ENCODE measurements at places on chromosomes 13 and 19. TPM values are rescaled to one million over a fixed set of nuclear protein-coding genes. Genes with fewer than 3 reads are reported as not detected.

The COL4A1 gene
- 218 TPM for total RNA-seq

- peak overlapping the region; percentile 39 for H3K4me3 ChIP-seq
- DNase-seq: no peak
- H3K4me1 ChIP-seq: peaks cover 5% of the 10 kb centered on the region
- no peaks in the 10 kb centered on the region for H3K27me3 ChIP-seq
Measured at GRCh38 chr19:38975861-38976271, 324 bp upstream of the FBXO17 start.

GRCh38 chr19:1985588-1986356 lies 29.7 kb downstream of the BTBD2 start:
- H3K27ac ChIP-seq: no peak overlapping the region
- H3K4me1 ChIP-seq: no peaks in the 10 kb centered on the region
- no peak overlapping the region for H3K4me3 ChIP-seq

The ZNF160 gene
- total RNA-seq: 38.2 TPM

DNA sequence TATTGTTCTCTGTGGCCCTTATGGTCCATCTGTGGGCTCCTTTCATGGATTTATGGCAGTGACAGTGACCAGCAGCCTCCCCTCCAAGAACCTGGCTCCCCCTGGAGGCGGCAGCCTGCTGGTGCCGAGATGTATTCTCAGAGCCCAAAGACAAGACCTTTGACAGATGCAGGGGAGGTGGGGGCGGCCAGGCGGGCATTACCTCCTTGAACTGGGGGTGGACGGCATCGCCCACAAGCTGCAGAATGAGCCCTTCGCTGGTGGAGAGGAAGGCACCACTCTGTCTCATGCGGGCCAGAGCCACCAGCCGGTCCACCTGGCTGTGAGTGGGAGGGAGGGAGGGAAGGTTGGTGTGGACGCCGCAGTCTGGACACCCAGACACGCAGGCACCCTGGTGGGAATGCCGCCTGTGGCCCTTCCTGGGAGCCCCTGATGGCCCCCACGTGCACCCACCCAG lies 6.6 kb downstream of the ISOC2 start:
- H3K4me1 ChIP-seq: peaks cover 3% of the 10 kb centered on the region
- H3K27ac ChIP-seq: no peak overlapping the region
- H3K4me3 ChIP-seq: no peak overlapping the region

The SPC24 gene
- 1.7 TPM for total RNA-seq

DNA sequence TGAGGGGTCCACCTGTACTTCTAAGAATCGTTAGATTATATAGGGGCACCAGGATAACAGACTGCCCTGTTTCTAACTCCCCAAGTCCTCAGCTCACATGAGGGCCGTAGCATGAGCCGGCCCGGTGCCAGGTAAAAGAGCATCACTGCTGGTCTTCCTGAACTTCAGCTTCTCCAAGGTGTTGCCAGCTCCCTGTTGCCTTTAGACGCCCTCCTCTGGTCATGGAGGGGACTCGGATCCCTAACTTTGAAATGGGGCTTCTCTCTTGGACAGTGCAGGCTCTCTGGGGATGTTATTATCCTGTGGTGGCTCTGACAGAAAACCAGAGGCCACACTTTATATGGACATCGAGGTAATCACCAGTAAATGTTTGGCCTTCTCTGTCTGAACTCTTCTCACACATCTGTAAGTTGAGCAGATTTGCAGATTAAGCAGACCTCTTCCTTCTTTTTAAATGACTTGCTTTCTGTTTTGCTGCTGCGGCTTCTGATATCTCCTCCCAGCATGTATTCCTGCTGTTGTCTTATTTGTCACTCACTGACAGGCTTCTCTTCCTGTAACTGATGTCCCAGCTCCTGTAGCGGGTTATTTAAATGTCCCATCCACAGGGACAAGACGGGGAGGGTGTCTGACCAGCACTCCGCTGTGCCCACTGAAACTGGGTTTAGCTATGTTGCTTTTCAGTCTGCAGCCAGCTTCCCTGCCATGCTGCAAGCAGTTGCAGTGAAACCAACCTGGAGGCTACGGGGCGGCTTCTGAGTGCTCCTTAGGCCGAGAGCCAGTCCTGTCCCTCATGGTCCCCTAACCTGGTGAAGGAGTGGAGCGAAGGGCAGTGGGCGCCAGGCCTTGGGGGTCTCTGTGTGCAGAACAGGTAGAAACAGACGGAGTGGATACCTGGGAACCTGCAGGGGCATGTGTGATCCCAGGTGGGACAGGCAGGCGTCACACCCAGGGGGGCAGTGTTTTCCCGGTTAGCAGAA lies 39.2 kb downstream of the TSSK6 start:
- H3K36me3 ChIP-seq: peaks cover 11% of the 10 kb centered on the region
- no peaks in the 10 kb centered on the region for H3K27me3 ChIP-seq
- no peak overlapping the region for H3K4me3 ChIP-seq

- H3K36me3 ChIP-seq: no peaks in the 10 kb centered on the region
- no peaks in the 10 kb centered on the region for H3K27me3 ChIP-seq
- no peak overlapping the region for H3K27ac ChIP-seq
- peaks cover 6% of the 10 kb centered on the region for H3K4me1 ChIP-seq
- no peak overlapping the region for H3K4me3 ChIP-seq
- peak; percentile 82 for DNase-seq
Measured at GRCh38 chr19:17415121-17415520, 4.7 kb upstream of the MVB12A start.

The ZNF132 gene
- 7.8 TPM for total RNA-seq

- peaks cover 2% of the 10 kb centered on the region for H3K36me3 ChIP-seq
- H3K4me1 ChIP-seq: no peaks in the 10 kb centered on the region
- no peaks in the 10 kb centered on the region for H3K27me3 ChIP-seq
- no peak overlapping the region for H3K4me3 ChIP-seq
- DNase-seq: no peak
Measured at GRCh38 chr13:109747524-109747923, 38.9 kb downstream of the IRS2 start.

DNA sequence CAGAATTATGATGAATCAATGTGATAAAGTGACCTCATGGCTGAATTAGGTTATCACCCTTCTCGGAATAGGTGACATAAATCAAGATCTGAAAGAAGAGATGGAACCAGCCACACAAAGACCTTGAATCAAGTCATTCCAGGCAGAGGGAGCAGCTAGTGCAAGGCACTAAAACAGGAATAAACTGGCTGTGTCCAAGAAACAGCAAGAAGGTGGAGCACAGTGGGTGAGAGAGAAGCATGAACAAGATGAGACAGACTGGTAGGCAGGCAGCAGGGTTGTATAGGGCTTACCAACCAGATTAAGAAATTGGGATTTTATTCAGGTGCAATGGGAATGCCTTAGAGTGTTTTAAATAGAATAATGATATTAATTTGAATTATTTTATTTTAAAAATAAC lies 470.3 kb downstream of the PCDH20 start:
- H3K4me3 ChIP-seq: no peak overlapping the region
- H3K36me3 ChIP-seq: no peaks in the 10 kb centered on the region
- H3K27ac ChIP-seq: no peak overlapping the region
- no peak for DNase-seq
- H3K27me3 ChIP-seq: no peaks in the 10 kb centered on the region

DNA sequence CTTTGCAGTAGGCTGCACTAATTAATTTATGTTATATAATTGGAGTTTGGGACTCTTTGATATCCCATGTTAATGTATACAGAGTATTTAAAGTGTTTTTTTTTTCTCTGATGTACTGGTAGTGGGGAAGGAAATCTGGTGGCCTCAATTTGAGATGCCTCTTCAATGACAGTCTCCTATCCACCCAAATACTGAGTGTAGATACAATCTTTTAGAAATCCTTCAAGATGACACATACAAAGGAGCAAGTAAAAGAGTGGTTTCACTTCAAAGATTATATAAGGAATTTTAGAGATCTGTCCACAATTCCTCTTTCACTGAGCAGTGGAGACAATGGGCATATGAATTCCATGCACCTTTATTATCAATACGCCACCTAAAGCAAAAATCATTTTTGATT lies 15.1 kb downstream of the NALCN start:
- no peak overlapping the region for H3K27ac ChIP-seq
- no peak for DNase-seq
- H3K4me3 ChIP-seq: no peak overlapping the region
- no peaks in the 10 kb centered on the region for H3K36me3 ChIP-seq

GRCh38 chr13:50561739-50562138 lies 281.8 kb downstream of the DLEU7 start:
- no peaks in the 10 kb centered on the region for H3K27me3 ChIP-seq
- no peak overlapping the region for H3K27ac ChIP-seq
- no peak overlapping the region for H3K4me3 ChIP-seq

DNA sequence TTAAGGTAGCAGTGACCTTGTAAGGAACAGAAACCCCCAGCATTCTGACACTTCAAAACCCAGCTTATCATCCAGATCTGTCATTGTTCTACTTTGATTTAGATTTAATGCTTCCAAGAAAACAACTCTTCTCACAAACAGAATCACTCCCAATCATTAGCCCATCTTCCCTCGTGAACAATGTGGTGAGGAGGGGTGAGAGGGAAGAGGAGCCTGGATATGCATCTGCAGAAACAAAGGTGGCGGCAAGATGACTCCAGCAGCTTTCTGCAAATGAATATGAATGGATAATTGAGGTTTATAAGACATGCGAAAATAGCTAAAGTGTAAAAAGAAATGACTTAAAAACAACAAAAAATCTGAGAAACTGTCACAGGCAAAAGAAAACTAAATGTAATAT lies 859.9 kb upstream of the SLC10A2 start:
- no peaks in the 10 kb centered on the region for H3K36me3 ChIP-seq
- no peak for DNase-seq
- H3K27ac ChIP-seq: no peak overlapping the region
- H3K4me3 ChIP-seq: no peak overlapping the region

DNA sequence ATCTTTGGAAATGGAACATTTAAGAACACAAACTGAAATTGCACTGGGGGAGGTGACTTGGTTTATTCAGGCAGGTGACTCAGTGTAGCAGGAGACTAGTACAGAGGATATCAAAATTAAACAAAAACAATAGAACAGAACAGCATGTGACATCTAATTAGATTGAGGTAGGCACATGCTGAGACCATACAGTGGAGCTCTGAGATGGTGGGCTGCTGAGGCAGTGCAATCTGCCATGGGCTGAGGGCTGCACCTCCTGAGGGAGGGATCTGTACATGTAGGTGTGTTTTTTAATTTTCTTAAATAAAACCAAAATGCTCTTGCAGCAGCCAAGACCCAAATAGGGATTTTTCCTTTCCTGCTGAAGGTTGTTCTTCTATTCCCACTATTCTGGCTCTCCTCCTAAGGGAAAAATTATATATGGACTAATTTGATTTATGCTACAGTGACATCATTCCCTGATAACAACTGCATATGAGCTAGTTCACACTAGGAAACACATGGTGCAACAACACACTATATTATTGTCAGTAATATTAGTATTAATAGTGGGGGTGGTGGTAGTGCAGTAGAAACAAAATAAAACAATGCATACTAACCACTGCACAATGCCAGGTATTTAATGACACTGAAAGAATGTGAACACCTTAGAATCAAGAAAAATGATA lies 48.0 kb downstream of the LNX2 start:
- H3K27ac ChIP-seq: no peak overlapping the region
- H3K4me3 ChIP-seq: no peak overlapping the region
- peaks cover 12% of the 10 kb centered on the region for H3K36me3 ChIP-seq
- H3K4me1 ChIP-seq: no peaks in the 10 kb centered on the region
- H3K27me3 ChIP-seq: no peaks in the 10 kb centered on the region

DNA sequence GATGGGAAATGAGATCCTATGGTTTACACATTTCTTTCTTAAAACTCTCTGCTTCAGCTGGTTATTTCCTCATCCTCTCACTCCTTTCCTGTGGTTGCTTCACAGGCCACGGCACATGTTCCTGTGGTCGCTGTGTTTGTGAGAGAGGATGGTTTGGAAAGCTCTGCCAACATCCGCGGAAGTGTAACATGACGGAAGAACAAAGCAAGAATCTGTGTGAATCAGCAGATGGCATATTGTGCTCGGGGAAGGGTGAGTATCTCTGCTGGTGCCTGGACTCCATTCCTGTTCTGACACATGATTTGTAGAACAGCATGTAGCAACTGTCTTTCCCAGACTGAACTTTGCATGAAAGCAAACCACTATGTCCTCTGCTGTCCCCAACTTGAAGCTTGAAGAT lies 254.2 kb downstream of the ITGBL1 start:
- no peaks in the 10 kb centered on the region for H3K4me1 ChIP-seq
- no peak for DNase-seq
- H3K36me3 ChIP-seq: no peaks in the 10 kb centered on the region
- no peak overlapping the region for H3K4me3 ChIP-seq
- H3K27ac ChIP-seq: no peak overlapping the region

DNA sequence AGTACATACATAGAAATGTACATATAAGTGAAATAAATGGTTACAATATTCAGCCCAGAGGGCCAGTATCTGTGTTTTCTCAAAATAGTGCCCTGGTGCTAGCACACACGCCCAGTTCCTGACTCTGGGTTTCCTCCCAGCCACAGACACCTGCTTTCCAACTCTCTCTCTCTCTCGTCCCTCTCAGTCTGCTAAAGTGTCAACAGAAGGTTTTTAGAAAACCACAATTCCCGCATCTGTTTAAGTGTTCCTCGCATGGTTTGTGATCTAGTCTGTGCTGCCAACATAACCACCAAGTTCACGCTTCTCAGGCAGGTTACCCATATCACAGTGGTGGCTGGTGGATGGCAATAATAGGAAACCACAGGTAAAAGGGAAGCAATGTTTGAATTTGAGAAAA lies 17.8 kb upstream of the UPF3A start:
- H3K4me1 ChIP-seq: no peaks in the 10 kb centered on the region
- no peak overlapping the region for H3K4me3 ChIP-seq
- no peak for DNase-seq
- H3K36me3 ChIP-seq: peaks cover 60% of the 10 kb centered on the region

DNA sequence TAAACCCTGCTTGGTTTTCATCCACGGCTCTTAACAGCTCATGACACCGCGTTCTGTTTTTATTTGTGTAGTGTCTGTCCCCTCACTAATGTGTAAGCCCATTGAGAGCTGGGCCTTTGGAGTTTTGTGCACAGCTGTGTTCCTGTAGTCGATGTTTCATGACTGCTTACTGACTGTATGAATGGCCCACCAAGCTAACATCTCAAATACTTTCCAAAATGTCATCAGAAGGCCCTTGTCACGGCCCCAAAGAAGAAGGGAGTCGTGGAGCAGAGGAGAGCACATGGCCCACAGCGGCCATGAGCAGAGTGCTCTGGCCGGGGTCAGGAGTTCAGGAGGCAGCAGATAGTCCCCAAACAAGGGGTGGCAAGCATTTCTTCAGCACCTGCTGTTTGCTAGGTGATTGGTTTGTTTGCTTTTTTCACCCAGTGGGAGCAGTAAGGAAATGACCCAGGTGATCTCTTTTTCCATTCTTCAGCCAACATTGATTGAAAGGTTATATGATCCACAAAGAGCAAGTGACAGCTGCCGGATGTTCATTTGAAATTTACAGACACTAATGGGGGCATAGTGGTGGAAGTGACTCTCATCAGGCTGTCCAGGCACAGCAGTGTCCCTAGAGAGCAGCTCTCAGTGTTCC lies 315.2 kb downstream of the ATP8A2 start:
- no peak for DNase-seq
- H3K27me3 ChIP-seq: no peaks in the 10 kb centered on the region
- H3K4me1 ChIP-seq: no peaks in the 10 kb centered on the region

- no peaks in the 10 kb centered on the region for H3K27me3 ChIP-seq
- H3K36me3 ChIP-seq: no peaks in the 10 kb centered on the region
- H3K4me1 ChIP-seq: peaks cover 6% of the 10 kb centered on the region
- no peak for DNase-seq
- H3K27ac ChIP-seq: no peak overlapping the region
Measured at GRCh38 chr19:51122112-51122981, 2.4 kb upstream of the SIGLEC9 start.

GRCh38 chr13:36673352-36673751 lies 468 bp upstream of the SERTM1 start:
- H3K4me1 ChIP-seq: no peaks in the 10 kb centered on the region
- H3K27me3 ChIP-seq: peaks cover 16% of the 10 kb centered on the region
- H3K36me3 ChIP-seq: no peaks in the 10 kb centered on the region
- no peak for DNase-seq

All from kidney (tissue), 22 donors.